Stimulated activated CD4-positive, alpha-beta T cell treated with anti-CD3 and anti-CD28 coated beads, Interleukin-2, amount 100 ng/mL, for 24 hours (primary cell): ENCODE measurements at places on chromosomes 2 and 18.

- DNase-seq = no peak
Measured at GRCh38 chr18:61883547-61883946, 9.3 kb downstream of the RNF152 start.

DNA sequence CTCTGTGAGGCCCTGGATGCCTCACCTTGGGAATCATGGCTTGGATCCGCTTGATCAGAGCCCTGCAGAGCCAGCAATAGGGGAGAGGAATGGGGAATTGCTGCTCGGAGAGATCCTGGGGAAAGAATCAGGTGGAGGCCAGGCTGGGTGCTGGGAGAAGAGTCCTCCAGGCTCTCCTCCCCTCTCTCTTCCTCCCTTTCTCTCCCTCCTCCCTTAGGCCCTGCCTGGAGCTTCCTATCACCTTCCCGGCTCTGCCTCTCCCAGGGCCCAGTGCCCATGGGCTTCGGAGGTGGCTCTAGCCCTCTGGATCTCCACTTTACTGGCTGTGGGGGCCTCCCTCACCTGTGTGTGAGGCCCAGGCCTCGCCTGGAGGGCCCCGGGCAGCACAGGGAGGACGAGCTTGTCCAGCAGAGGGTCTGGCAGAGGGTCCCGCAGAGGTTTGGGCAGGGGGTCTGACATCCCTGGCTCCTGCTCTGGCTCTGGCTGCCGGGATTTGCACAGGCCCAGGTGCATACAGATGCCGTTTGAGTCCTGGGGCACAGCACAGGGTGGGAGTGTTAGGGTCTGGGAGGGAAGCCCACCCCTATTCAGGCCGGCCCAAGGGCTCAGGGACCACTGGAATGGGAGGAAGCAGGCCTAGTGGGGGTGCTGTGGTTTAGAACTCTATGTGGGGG is 2.6 kb downstream of the SFTPB start:
- DNase-seq = no peak

GRCh38 chr18:50607378-50607926 is 47.6 kb downstream of the MAPK4 start:
- no peak for DNase-seq

- DNase-seq = peak; percentile 72
Measured at GRCh38 chr2:134120733-134121630, 132.9 kb upstream of the MGAT5 start.

- no peak for DNase-seq
Measured at GRCh38 chr2:53770264-53770663, 2.7 kb downstream of the CHAC2 start.

DNA sequence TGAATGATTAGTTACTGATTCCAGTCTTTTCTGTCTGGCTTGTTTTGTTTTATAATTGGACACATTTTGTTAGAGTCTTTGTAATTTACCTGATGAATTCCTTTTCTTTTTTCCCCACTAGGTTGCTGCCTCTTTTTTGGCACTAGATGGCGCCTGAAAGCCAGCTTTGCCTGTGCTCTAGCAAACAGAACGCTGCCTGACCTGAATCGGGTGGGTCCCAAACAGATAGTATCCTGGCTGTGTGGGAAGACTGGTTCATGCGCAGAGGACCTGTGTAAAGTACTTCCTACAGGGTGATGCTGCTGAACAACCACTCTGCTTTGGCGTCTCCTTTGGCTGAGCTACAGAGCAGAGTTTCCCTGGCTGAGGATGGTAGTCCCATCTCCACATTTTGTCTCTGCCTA is 288.2 kb downstream of the IKZF2 start:
- peak; percentile 30 for DNase-seq

GRCh38 chr2:130319536-130319935 is 23.2 kb upstream of the IMP4 start:
- no peak for DNase-seq

DNA sequence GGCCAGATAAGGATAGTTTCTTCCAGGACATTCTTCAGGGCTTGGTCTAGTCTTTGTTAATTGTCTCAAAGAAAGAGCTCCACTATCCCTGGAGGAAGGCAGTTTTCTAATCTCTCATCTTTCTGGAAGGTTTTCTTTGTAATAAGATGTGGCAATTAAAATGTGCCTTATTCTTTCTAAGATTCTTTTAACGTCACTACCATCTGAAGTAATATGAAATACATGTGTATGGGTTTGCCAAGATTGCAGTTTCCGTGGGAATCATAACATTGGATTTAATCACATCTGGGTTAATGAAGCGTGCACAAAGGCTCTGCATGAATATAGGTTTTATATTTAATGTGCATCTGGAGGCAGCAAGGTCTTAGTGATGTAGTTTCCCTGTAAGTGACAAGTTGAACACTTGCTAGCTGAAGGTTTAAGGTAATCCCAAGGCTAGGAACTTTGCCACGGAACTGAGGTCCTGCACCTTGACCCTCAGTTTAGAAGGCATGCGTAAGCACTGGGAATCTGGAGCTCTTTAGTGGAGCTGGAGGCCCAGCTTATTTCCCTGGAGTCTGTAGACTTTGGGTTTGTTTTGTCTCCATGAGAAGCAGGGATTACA is 25.7 kb downstream of the DIS3L2 start:
- no peak for DNase-seq

GRCh38 chr2:188485496-188485895 is 193.8 kb downstream of the GULP1 start:
- DNase-seq = no peak

DNA sequence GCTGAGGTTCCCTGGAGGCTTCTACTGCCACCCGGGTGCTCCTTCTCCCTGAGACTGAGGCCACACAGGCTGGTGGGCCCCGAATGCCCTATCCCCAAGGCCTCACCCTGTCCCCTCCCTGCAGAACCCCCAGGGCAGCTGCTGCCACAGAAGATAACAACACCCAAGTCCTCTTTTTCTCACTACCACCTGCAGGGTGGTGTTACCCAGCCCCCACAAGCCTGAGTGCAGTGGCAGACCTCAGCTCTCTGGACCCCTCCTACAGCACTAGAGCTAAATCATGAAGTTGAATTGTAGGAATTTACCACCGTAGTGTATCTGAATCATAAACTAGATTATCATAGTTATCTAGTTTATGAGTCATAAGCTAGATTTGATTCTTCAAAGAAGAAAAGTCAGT is 7.3 kb upstream of the CENPA start:
- DNase-seq = no peak

DNA sequence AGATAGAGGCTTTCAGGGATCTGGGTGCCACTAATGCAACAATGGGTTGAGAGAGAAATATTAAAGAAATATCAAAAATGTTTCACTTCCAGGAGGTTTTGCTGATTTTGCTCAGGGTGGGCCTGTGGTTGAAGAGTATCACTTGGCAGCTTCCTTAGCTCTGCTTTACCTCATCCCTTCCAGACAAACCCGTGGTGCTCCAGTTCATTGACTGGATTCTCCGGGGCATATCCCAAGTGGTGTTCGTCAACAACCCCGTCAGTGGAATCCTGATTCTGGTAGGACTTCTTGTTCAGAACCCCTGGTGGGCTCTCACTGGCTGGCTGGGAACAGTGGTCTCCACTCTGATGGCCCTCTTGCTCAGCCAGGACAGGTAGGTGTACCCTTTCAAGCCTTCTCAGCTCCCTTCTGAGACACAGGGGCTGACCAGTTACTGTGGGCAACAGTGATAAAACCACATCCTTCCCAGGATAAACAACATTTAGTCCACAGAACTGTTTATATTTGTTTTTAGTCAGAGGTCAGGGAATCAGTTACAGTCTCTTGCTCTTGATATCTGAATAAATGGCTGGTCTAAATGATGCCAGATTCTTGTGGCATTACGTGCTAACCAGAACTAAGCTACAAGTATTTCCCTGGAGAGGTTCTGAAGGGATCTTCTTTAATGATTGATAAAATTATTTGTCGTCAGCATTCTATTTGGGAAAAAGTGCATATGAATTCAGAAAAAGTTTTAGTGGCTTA is 7.0 kb downstream of the SLC14A1 start:
- DNase-seq = no peak

GRCh38 chr2:155714983-155715382 is 617.5 kb downstream of the NR4A2 start:
- no peak for DNase-seq

DNA sequence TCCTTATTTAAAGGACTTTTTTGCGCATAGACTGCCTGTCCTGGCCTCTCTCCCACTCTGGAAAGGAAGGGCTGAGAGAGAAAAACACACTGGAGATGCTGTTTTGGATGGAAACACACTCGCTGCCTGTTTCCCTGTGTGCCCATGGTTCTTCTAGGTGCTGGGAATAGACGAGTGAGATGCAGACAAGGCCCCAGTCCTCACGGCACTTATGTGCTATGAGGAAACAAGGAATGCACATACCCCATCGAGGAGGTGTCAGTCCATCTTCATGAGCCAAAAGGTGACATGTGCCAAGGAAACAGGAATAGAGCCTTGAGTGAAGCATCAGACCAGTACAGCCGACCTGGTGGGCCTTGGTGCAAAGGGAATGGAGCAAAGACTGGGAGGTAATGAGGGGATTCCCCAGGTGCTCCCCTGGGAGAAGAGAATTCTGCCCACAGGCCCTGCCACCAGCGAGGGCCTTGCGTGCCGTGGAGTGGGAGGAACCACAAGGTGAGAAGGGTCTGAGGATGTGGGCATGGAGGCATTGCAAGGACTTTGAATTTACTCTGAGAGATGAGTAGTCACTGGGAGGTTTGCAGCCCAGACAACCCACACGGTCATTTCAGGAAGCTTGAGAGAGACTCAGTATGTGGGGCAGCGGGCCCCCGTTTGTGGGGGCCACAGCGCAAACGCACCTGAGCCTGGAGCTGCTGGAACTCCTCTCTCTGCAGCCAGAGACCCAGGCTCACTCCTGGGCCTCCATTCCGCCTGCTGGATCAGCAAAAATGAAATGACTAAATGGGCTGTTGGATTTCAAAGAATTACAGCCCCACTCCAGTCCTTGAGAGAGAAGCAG is 197.5 kb upstream of the COPS8 start:
- no peak for DNase-seq

- DNase-seq = no peak
Measured at GRCh38 chr2:50535256-50535655, 496.7 kb downstream of the NRXN1 start.

GRCh38 chr2:216279031-216279430 is 93.3 kb downstream of the MARCHF4 start:
- no peak for DNase-seq

- no peak for DNase-seq
Measured at GRCh38 chr18:79542876-79543750, 136.5 kb upstream of the CTDP1 start.

GRCh38 chr2:150234787-150235446 is 252.6 kb downstream of the RND3 start:
- no peak for DNase-seq

DNA sequence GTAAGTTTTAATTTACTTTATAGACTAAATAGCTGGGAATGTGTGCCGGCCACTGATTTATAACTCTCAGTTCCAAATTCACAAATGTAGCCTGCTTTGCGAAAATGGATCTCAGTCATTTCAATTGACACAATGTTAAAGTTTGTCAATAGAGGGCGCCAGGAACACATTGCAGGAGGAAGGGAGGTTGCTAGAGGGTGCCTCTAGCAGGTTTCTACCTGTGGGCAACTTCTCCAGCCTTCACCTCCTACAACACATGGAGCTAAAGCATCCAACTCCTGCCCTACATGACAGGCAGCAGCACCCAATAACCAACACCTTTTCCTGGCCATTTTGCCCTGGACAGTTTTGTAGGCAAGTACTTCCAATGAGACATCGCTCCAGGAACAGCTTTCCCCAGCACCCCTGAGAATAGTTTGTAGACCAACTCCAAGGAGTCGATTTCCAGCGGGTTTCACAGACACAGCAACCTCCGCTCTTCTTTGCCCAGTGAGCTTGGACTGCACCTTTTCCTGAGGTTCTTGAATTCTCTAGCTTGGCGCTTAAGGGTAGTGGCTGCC is 784.8 kb upstream of the CDH2 start:
- DNase-seq = no peak

- no peak for DNase-seq
Measured at GRCh38 chr2:195763866-195764265, 106.8 kb downstream of the SLC39A10 start.

GRCh38 chr18:42328931-42329330 is 373.9 kb downstream of the PIK3C3 start:
- no peak for DNase-seq

- DNase-seq = no peak
Measured at GRCh38 chr2:160664603-160665140, 171.1 kb upstream of the RBMS1 start.

- DNase-seq = no peak
Measured at GRCh38 chr18:47876813-47877212, 53.6 kb downstream of the SMAD2 start.

GRCh38 chr18:60599267-60599666 is 226.7 kb upstream of the MC4R start:
- DNase-seq = no peak

GRCh38 chr2:121545913-121546312 is 15.2 kb downstream of the RNU4ATAC start:
- DNase-seq = no peak

DNA sequence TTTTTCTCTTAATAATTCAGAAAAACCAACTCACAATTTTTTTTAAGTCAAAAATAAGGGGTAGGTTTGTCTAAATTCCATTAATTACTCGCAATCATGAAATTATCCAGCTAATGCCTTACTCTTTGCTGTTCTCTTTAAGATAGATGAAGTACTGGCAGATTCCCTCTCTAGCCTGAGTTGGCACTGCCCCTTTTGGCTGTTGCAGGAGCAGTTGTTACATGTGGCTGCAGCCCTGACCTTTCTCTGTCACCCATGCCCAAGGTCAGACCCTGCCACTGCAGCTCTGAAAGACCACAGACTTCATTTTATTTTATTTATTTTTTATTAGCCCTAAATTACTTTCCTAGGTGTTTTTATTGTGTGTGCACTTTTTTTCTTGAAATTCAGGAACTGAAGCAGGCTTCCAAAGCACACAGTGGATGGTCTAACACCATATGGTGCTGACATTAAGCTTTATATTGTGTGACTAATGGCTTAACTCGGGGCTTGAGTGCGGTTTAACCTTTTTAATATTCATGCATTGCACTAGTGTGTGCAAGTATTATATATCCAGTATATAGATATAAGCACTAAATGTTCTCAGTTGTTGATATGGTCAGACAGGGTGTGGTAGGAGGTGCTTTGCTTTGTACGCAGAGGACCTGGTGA is 313.0 kb downstream of the CDH2 start:
- DNase-seq = no peak

DNA sequence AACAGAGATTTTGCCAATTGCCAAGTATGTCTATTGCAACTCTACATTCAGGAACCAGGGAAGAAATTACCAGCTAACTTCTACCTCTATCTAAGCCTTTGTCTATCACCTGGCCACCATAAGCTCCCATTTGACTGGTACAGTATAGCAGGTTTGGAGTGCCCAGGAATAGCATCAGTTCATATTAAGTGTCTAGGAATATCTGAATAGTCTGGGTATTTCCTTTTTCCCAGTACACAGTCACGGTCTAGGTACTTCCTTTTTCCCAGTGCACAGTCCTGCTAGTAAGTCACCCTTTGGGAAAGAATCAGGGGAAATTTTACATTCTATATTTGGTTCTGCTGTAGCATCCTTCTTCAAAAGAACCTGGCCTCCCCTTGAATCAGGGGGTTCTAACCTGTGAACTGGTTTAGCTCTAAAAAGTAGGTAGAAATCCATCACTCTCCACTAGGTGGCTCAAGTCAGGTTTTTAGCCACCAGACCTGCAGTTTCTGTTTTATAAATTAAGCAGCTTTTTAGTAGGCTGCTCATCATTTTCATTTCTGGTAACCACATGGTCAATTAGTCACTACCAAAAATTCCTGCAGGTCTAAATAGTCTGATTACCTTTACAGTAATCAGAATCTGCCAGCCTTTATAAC is 49.3 kb upstream of the DNAJC10 start:
- DNase-seq = no peak
